ENCODE measurements at places on chromosomes 13 and 19. TPM values are rescaled to one million over a fixed set of nuclear protein-coding genes. Genes with fewer than 3 reads are reported as not detected.

CYP2F1 gene
- total RNA-seq: not detected

MARK4 gene
- total RNA-seq: 19.6 TPM

ZNF616 gene
- 8.3 TPM for total RNA-seq

IQCN gene
- total RNA-seq: 7.2 TPM

- H3K27ac ChIP-seq: no peak overlapping the region
- H3K36me3 ChIP-seq: no peaks in the 10 kb centered on the region
- H3K4me3 ChIP-seq: no peak overlapping the region
- peak; percentile 7 for DNase-seq
These were observed 1308.4 kb downstream of the SLITRK5 start for GRCh38 chr13:88979465-88980175.

DNA sequence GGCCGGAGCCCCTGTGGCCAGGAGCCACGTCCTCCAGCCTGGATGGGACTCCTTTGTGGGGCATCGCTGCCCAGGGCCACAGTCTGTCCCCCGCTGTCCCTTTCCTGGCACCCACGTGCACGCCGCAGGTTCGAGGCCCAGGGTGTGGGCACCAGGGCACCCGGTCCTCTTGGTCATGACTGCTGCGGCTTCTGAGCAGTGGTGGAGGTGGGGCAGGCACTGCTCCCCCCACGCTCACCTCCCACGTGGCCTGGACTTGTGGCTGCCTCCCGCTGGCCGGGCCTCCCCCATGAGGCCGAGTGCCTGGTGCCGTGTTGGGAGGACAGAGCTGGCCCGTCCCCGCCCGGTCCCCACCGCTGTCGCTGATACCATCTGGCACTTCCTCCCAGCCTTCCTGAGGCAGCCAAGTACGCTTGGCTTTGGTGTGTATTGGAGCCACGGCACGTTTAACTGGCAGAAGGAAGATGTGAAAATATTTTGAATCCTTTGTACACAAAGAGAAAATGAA, 12.8 kb downstream of the SPPL2B start:
- H3K27me3 ChIP-seq: no peaks in the 10 kb centered on the region
- H3K27ac ChIP-seq: no peak overlapping the region
- peaks cover 8% of the 10 kb centered on the region for H3K36me3 ChIP-seq
- peaks cover under 1% of the 10 kb centered on the region for H3K4me1 ChIP-seq
- no peak for DNase-seq

DNA sequence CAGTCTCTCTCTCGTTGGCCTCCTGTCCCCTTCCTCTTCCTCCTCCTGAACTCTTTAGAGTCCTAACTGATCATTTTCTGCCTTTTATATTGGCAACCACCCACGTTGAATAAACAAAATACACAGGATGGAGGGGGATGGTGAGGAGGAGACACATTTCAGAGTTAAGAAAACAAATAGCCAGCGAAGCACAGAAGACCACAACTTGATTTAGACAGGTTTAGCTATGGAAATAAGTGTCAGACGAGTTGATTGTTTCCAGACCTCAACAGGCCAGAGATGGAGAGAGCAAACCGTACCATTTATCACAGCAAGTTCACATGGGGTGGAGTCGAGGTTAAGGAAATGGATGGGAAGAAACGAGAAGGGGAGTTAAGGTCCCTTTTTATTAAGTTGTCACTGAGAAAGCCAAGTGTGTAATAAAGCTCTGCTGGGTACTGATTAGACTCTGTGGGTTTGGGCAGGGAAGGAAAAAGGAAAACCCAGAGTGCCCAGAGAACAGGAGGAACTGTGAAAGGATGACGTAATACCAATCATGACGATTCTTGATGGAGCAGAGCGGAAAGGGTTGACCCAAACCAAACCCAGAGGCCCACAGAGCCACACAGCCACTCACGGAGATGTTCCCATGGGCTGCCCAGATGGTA, 11.1 kb upstream of the SERP2 start:
- no peaks in the 10 kb centered on the region for H3K4me1 ChIP-seq
- H3K36me3 ChIP-seq: no peaks in the 10 kb centered on the region
- no peak overlapping the region for H3K27ac ChIP-seq
- H3K4me3 ChIP-seq: no peak overlapping the region

- no peaks in the 10 kb centered on the region for H3K27me3 ChIP-seq
- DNase-seq: no peak
- H3K27ac ChIP-seq: no peak overlapping the region
- H3K36me3 ChIP-seq: no peaks in the 10 kb centered on the region
- H3K4me1 ChIP-seq: no peaks in the 10 kb centered on the region
These were observed 1403.5 kb downstream of the PCDH9 start for GRCh38 chr13:65826657-65827056.

- H3K27ac ChIP-seq: peak overlapping the region; percentile 69
- H3K4me3 ChIP-seq: peak overlapping the region; percentile 74
- H3K36me3 ChIP-seq: peaks cover 3% of the 10 kb centered on the region
- H3K4me1 ChIP-seq: peaks cover 49% of the 10 kb centered on the region
These were observed 5.0 kb upstream of the LENG1 start for GRCh38 chr19:54164369-54165068.

Measured in activated CD4-positive, alpha-beta T cell treated with anti-CD3 and anti-CD28 coated beads, Interleukin-2, amount 10 ng/mL, durations not matched to agents 7 days and 5 days (primary cell).